H1 (cell line): ENCODE measurements at places on chromosomes 4 and X. TPM values are rescaled to one million over a fixed set of nuclear protein-coding genes. Genes with fewer than 3 reads are reported as not detected.

Gene NSDHL
- 30.5 and 31.5 TPM in 2 replicates for total RNA-seq

Gene CXCL3
- total RNA-seq = 5.2 TPM in 2 replicates

Gene VGLL1
- not detected in 2 replicates for total RNA-seq

Gene CLGN
- total RNA-seq = 3.1 and 3.2 TPM in 2 replicates

GRCh38 chrX:23811656-23812055 lies 28.7 kb downstream of the SAT1 start:
- no peak overlapping the region for H3K4me3 ChIP-seq
- H3K36me3 ChIP-seq = no peaks in the 10 kb centered on the region
- DNase-seq = no peak
- peaks cover 7% of the 10 kb centered on the region; the same call in 1 of the 2 replicates for H3K4me1 ChIP-seq

GRCh38 chr4:77989968-77990367 lies 67.2 kb upstream of the FRAS1 start:
- no peak for DNase-seq
- H3K4me3 ChIP-seq = no peak overlapping the region
- no peak overlapping the region for H3K27ac ChIP-seq
- no peaks in the 10 kb centered on the region for H3K27me3 ChIP-seq
- H3K36me3 ChIP-seq = no peaks in the 10 kb centered on the region
- peaks cover 8% of the 10 kb centered on the region; the same call in 1 of the 2 replicates for H3K4me1 ChIP-seq

- no peak overlapping the region for H3K4me3 ChIP-seq
- no peaks in the 10 kb centered on the region for H3K4me1 ChIP-seq
- no peak overlapping the region for H3K27ac ChIP-seq
These were observed 4.1 kb upstream of the RS1 start for GRCh38 chrX:18676050-18676449.

- H3K27me3 ChIP-seq = no peaks in the 10 kb centered on the region
- DNase-seq = no peak
- peaks cover 4% of the 10 kb centered on the region; the same call in 1 of the 2 replicates for H3K36me3 ChIP-seq
- H3K27ac ChIP-seq = no peak overlapping the region
- no peaks in the 10 kb centered on the region for H3K4me1 ChIP-seq
These were observed 78.9 kb upstream of the CBR4 start for GRCh38 chr4:169089004-169089403.

GRCh38 chr4:73901031-73901430 lies 31.8 kb downstream of the CXCL1 start:
- H3K4me3 ChIP-seq = no peak overlapping the region
- no peak overlapping the region for H3K27ac ChIP-seq
- no peaks in the 10 kb centered on the region for H3K36me3 ChIP-seq
- no peak for DNase-seq
